Stimulated activated CD8-positive, alpha-beta memory T cell treated with anti-CD3 and anti-CD28 coated beads, Interleukin-15, amount 100 ng/mL, for 48 hours (primary cell): ENCODE measurements at places on chromosomes 7 and 10.

GRCh38 chr10:62655337-62655994 lies 149.1 kb upstream of the ADO start:
- no peak for DNase-seq

DNA sequence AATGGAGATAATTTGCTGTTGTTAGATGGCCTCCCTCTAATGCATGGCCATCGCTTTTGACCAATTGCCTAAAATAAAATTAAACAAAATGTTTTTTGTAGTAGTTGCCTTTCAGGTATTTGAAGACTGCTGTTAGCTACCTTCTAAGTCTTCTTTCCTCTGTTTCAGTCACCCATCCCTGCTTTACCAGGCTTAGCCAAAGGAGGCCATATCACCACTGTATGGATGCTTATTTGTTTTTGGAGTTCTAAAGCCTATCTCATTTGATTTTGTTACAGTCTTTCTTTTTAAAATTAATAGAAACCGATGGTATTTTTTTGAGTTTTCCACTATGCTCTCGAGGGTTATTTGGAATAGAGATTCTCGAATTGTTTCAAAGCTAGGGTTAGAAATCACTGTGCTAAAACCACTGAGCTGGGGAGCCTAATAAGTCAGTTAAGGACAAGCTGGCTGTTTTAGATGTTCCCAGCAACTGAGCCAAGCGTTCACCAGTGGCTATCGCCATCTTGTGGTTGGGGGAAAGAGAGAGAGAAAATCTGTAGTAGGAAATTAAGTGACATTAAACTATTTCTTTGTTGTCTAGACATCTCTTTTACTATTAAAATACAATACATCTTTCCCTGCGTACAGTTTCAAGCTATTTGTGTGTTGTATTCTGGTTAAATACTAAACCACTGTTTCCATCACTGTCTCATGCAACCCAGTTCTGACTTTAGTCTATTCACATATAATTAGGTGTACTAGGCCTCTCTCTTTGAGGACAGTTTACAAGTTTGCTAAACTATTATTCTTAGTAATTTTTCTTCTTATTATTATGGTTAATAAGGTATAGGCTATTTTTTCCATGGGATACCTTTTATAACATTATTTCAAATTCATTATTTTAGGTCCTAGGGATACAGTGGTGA lies 52.2 kb downstream of the GPR158 start:
- no peak for DNase-seq

DNA sequence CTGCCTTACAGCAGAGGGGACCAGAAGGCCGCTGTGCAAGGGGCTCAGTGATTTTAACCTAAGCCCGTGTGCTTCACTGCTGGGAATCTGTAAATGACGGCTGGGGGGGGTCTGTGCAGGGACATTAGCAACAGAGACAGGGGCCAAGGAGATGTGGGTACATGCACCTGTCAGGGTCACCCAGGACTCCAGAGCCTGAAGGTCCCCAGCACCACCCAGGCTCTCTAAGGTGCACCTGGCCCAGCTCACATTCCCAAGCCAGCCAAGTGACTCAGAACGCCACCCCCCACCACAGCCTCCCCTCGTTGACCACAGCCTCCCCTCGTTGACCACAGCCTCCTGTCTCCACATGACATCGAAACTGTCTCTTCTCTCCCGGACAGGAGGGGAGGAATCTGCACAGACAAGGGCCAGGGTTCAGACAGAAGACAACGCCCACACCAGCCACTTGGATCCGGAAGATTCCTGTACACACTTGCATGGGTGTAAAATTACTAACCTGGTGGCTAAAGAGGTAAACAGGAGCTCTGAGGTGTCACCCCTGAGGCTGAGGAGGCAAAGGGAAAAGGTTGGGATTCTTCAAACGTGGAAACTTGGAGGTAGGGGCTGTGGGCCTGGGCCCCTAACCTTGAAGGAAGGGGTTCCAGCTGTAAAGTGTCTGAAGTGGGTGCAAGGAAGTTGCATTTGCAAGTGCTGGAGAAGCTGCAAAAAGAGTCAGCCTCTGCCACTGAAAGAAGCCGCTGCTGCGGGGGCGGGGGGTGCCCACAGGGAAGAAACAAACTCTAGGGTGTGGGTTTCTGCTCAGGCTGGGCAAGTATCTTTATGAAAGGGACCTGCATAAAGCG lies 27.0 kb downstream of the CALML3 start:
- peak; percentile 73 for DNase-seq

GRCh38 chr7:106597014-106597413 lies 63.9 kb downstream of the CCDC71L start:
- DNase-seq, result no peak

GRCh38 chr7:49773936-49774458 lies 559 bp downstream of the VWC2 start:
- no peak for DNase-seq

GRCh38 chr10:99551158-99551557 lies 18.4 kb downstream of the NKX2-3 start:
- no peak for DNase-seq

DNA sequence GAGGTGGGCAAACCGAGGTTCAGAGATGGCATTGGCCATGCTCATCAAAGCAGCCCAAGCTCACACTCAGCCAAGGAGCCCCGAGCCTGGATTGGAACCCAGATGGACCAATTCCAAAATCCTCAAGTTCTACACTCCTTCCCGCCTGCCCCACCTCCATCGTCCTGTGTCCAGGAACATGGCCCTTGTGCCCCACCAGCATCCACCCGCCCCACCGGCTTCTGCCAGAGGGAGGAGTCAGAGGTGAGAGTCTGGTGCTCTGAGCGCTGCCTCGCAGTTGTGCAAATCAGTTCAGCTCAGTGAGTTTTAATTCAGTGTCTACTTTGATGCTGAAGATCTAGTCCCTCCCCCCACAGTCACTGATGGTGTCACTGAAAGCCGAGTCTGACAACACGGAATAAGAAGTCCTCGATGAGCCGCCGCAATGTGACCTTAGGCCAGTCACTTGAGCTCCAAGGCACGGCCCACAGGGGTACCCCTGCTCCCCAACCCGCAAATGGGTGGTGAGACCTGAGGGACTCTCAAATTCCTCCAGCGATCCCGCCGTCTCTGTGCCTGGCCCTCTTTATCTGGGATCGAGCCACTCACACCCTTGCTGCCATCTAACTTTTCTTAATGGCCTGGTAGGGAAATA lies 26.3 kb downstream of the PRKAG2 start:
- DNase-seq, result no peak

DNA sequence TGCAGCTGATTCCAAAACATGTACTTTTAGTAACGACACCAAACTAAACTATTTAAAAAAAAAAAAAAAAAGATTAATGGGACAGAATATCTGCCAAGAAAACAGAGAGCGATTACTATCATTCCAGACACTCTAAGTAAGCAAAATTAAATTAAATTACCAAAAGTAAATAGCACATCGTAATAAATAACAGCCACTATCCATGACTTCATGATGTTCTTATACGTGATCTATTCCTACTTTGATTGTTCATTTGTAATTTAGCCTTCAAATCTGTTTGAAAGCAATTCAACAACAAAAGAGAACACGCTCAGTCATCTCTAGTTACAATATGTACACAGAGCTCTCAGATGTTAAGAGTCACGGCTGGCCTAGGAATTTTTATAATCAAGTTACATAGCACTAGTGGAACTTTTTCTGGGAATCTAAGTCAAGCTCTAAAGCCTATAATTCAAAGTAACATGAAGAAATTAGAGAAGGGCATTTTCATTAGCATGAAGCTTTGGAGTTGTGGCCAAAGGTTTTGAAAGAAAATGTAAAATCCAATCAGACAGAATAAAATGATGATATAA lies 241.7 kb upstream of the NEBL start:
- DNase-seq, result no peak

DNA sequence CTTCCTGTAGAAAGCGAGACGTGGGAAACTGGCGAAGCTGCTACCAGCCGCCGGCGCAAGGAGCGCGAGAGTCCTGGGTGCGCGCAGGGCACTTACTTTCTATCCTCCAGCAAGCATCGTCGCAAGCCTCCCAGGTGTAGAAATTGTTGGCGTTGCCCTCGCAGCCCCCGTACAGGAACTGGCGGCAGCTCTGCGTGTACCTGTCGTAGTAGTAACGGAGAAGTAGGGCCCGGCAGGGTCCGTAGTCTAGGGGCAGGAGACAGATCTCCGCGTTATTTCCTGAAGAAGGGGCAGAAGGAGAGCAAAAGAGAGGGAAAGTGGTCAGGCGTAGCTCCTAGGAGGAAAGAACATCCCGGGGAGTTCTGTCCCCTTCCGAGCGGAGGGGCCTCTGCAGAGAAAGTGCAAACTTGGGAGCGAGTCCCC lies 501 bp downstream of the TFPI2 start:
- no peak for DNase-seq

DNA sequence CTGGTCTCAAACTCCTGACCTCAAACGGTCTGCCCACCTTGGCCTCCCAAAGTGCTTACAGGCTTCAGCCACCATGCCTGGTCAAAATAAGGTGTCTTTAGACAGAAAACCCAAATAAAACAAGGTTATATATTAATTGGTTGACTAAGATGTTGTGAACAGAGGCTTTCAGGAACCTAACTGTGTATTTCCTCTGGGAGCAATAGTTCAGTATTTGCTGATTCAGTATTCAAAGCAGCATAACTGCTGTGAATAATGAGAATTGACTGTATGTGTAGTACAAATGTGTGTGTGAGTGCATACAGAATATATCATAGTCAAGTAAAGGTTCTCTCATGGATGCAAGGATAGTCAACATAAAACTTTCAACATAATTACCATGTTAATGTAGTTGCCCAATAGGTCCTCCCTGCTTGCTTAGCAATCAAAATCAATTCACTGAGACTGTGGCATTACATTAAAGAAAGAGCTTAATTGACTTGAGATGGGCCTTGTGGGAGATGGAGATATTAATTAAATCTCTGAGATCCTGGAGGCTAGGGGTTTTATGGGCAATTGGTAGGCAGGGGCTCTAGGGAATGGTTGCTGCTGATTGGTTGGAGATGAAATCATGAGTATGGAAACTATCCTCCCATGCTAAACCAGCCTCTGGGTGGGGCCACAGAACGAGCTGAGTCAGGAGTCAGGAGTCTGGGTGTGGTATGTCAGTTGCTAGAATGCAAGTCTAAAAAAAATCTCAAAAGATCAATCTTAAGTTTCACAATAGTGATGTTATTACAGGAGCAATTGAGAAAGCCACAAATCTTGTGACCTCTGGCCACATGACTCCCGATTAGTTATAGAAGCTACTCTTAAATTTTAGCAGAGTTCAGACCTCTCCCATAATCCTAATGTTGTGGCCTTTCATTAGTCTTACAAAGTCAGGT lies 162.7 kb downstream of the AKR1D1 start:
- DNase-seq, result no peak
